ENCODE measurements at places on chromosomes 2 and 18.

- DNase-seq = no peak
Observed at GRCh38 chr18:14978962-14979535, 231.1 kb downstream of the ANKRD30B start.

DNA sequence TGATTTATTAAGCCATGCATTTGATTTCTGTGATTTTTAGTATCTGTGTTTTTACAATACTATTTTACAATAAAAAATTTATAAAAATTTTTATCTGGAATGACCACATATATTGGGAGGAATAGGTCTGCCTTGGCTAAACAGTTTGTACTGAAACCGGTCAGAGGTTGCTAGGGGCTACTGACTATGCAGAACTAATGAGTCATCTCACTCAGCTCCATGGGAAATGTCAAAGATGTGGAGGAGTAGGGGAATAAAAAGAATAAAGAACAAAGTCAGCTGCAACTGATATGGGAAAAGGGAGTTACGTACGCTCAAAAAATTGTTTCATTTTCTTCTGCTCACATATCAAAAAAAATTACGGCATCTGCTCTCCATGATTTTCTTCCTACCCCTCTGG lies 8.6 kb upstream of the TMEM163 start:
- DNase-seq = no peak

- DNase-seq = no peak
Observed at GRCh38 chr2:61969376-61969775, 63.9 kb downstream of the COMMD1 start.

DNA sequence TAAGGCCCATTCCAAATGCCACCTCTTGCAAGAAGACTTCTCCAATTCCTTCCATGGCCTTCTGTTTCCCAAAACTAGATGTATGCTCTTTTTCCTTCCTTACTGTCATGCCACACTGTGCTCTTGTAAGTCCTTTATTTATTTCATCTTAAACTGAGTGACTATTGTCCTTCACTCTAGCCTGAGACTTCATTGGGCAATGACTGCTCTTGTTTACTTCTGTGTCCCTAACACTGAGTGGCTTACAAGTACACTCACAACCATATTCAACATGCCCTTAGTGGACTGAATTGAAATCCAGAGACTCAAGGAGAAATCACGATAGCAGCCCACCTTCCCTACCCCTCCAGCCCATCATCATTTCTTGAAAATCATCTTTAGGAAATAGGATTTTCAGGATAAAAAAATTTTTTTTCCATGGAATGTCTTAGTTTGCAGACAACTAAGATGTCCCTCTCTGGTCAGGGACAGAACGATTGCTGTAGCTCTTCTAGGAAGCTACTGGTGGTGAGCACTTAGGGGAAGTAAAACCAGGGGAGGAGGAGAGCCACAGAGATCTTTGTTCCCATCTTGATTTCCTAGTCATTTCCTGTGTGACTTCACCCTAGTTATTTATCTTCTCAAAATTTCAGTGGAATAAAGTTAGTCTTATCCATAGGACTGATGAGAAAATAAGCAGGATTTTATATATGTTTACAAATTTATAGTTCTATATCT lies 80.7 kb downstream of the CYRIA start:
- no peak for DNase-seq

DNA sequence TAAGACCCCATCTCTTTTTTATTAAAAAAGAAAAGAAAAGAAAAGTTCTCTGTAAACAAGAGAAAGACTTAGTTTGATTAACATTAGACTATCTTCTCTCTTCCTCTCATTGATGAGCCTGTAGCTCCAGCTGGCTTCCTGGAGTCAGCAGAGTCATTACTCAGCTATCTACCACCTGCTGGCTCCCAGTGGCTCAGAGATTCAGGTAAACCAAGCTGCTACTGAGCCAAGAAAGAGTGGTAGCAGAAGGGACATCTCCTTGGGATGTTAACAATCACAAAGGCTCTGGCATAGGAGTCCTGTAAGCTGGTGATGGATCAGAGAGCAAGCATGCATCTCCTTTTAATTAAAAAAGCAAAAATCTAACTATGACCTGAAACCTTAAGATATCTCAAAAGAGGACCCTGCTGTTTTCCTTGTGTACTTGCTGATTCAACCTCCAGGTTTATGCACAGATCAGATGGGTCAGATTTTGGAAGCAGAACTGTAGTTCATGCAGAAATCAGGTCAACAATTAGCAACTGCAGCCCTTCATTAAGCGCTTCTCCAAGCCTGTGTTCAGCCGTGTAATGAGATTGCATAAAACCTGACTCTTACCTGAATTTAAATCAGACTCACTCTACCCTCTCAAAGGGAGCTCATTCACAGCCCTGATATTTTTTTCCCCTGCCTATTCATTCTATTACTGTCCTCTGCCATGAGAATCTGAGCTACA lies 225.8 kb downstream of the RNF152 start:
- DNase-seq = no peak
